NCI-H524 (cell line): ENCODE measurements at places on chromosomes 5 and 9.

GRCh38 chr9:119026120-119026519 is 343.1 kb downstream of the BRINP1 start:
- peak; percentile 95 for DNase-seq

DNA sequence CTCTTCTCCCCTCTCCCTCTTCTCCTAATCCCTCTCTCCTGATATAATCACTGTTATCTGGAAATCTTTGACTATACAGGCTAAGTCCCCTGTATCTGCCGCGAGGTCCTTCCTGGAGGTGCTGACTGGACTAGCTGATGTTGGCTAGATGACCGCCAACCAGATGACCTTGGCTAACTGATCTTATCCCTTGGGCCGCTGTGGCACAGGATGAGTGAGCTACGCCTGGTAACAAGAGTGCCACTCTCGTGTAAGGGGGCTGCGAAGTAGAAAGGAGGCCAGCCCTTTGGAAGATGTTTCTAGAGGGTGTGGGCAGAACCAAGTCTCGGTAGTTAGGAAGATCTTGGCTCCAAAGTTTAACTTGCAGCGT is 345 bp upstream of the PRRC1 start:
- DNase-seq, result no peak

- DNase-seq, result no peak
These were observed 623.6 kb upstream of the CDH18 start for GRCh38 chr5:20611620-20612019.

- no peak for DNase-seq
These were observed 49.9 kb downstream of the C9orf152 start for GRCh38 chr9:110157823-110158664.

DNA sequence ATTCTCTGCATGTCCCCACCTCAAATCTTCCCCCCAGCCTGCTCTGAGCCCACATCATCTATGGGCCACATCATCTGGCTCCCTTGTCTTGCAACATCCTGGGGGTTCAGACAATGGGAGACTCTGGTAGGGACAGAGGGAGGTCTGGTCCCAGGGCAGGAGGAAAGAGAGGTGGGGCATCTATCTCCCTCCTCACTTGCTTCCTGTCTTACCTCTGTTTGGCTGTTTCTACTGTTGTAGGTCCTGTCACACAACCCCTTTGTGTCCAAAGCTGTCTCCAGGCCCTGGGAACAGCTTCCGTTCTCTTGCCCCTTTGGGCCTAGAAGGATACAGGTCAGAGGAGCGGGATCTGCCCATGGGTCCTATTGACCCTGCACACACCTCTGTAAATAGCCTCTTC is 227.2 kb downstream of the NSG2 start:
- no peak for DNase-seq

- DNase-seq, result peak; percentile 62
These were observed 393 bp downstream of the SH3GLB2 start for GRCh38 chr9:129027685-129028191.

DNA sequence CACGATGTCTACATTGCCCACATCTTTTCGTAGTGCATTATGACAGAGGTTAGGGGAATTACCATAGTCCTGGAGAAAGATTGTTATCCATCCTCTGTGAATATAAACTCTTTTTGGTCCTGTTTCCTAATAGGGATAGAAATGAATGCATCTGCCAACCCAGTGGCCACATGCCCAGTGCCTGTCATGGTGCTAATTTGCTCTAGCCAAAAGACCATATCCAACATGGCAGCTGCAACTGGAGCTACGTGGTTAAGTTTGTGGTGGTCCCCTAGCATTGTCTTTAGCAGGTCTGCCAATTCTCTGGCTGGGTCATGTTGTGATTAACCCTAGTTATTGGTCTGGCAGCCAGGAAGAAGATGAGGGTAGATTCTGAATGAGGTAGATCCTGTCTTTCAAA is 87.5 kb downstream of the FGF18 start:
- DNase-seq, result no peak

- DNase-seq, result no peak
These were observed 30.0 kb upstream of the SLC12A7 start for GRCh38 chr5:1141834-1142233.

DNA sequence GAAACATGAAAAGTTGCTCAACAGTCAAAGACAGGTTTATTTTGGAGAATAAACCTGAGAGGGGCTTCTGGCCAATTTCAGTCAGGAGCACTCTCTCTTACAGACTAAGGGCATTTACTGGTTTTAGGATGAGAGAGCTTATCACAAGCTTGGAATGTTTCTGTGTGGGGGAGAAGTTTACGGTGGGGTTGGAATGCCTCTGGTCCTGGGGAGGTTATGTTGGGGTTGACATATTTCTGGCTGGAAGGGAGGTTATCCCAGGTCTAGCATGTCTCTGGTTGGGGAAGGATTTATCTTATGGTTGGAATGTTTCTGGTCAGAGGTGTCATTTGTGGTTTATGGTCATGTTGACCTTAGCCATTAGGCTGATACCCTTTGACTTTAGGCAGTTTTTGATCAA is 1867.3 kb downstream of the EFNA5 start:
- no peak for DNase-seq

DNA sequence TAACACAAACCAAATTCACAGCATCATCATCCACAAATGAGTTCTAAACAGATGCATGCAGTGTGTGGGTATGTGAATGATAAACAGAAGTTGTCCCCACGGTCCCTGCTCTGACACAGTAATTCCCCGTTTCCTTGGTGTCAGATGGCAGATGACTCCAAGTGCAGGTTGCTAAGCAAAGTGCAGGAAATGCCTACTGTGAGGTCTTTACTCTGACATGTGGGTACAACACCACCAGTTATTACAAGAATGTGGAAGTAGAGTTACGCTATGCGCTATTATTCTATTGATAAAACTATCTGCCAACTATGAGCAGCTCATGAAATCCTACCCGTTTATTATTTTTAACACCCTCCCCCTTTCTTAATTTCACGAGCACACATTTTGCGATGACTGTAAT is 448.9 kb downstream of the BNC2 start:
- DNase-seq, result peak; percentile 40

DNA sequence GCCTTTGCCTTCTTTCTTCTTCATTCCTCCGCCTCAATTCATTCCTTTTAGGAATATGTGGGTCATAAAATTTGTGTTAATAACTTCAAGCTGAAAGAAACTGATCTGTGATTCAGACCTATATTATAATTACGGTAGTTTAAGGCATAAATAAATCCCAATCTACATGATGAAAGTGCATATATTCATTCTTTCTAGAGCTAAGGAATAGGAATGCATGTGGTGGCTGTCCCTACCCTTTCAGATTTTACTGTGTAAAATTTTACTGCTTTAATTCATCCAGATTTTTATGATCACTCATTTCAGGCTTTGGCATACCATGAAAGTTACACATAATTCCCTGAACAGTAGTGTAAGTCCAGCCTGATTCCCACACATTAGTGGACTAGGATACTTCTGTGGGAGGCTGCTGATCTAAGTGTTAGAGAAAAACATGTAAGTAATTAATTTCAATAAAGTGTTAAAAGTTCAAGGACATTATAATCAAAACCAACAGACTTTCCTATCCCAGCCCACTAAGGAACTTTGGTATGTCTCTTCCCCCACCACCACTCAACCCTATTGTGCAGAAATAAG is 83.1 kb downstream of the HINT1 start:
- no peak for DNase-seq

- DNase-seq, result no peak
These were observed 162.2 kb downstream of the OXCT1 start for GRCh38 chr5:41707853-41708603.

GRCh38 chr5:79120221-79120620 is 8.6 kb downstream of the BHMT start:
- DNase-seq, result no peak

GRCh38 chr5:88732181-88732633 is 150.8 kb downstream of the MEF2C start:
- DNase-seq, result no peak

- no peak for DNase-seq
These were observed 107.4 kb downstream of the LMNB1 start for GRCh38 chr5:126884269-126884819.
